Hippocampal formation (tissue), 2 donors: ENCODE measurements at places on chromosomes 16 and 17.

GRCh38 chr17:77734371-77735080 is 224.0 kb upstream of the TNRC6C start:
- peak; percentile 86 for DNase-seq

DNA sequence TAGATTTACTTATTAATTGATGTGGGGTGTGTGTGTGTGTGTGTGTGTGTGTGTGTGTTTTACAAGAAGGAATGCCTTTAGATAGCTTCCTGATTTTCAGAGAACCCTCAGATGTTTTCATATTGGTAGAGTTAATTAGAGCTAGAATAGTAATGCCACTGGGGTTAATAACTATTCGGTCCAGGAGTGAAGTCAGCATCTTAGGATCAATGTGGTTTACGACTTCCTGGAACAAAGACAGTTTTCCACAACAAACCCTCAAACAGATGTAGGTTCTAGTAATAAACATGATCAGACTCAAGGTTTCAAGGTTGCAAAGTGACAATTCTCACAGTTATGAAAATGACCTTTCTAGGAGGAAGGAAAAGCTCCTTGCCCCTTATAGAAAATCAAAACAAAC is 12.2 kb upstream of the SLC52A1 start:
- no peak for DNase-seq

DNA sequence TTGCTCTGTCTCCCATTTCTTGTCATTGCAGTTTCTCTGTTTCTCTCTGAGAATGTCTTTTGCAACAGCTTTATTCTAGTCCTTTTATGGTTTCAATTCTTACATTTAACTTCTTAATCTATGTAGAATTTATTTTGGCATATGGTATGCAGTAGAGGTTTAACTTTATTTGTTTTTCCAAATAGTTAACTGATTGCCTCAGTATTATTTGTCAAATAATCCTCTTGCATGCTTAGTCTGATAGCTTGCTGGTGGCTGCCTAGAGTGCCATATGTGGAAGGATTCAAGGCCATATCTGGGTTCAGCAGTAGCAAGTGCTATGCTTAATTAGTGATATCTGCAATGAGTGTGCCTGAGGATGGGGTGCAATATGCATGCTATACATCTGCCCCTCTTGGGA is 6.9 kb downstream of the SNTB2 start:
- no peak for DNase-seq

DNA sequence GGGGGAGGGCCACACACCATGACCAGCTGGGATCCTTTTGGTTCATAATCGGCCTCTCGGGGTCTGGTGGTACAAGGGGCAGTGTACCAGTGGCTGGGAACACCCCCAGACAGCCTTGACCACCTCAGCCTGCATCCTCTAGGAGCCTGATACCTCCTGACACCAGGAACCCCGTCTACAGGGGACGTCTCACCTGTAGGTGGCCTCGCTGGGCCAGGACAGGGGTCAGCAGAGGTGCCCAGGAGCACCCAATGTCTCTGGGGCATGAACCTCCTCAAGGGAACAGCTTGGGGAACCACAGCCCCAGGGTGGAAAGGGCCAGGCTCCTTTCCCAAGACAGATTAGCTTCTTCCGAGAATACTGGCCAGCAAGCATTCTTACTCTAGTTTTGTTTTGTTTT is 2.5 kb upstream of the METRNL start:
- no peak for DNase-seq

DNA sequence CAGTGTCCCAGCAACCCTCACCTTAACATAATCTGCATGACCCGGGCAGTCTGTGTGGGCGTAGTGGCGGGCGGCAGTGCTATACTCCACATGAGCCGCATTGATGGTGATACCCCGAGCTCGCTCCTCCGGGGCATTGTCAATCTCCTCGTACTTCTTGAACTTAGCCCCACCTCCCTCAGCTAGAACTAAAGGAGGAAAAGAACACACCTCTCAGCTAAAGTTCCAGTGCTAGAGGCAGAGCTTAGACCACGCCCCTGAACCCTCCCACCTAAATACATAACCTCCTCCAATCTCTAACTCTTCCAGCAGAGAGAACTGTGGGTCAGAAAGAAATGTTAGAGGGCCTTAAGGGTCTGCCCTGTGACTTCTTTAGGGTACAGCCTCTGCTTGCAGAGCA is 855 bp downstream of the TUFM start:
- no peak for DNase-seq

- DNase-seq: no peak
Observed at GRCh38 chr17:35679007-35679682, 52.3 kb upstream of the RASL10B start.

GRCh38 chr17:63447471-63448009 is 1.4 kb upstream of the CYB561 start:
- no peak for DNase-seq

- DNase-seq: no peak
Observed at GRCh38 chr16:68658341-68658973, 13.3 kb downstream of the CDH3 start.

- no peak for DNase-seq
Observed at GRCh38 chr17:68599091-68599490, 2.1 kb downstream of the FAM20A start.
